ENCODE measurements at places on chromosomes 13 and 19. TPM values are rescaled to one million over a fixed set of nuclear protein-coding genes. Genes with fewer than 3 reads are reported as not detected.

- no peak for DNase-seq
Observed at GRCh38 chr19:49832556-49832955, 14.5 kb downstream of the MED25 start.

- no peak for DNase-seq
Observed at GRCh38 chr19:50501568-50502475, 9.2 kb downstream of the JOSD2 start.

GRCh38 chr13:97119943-97120342 lies 102.2 kb upstream of the MBNL2 start:
- no peak for DNase-seq

DNA sequence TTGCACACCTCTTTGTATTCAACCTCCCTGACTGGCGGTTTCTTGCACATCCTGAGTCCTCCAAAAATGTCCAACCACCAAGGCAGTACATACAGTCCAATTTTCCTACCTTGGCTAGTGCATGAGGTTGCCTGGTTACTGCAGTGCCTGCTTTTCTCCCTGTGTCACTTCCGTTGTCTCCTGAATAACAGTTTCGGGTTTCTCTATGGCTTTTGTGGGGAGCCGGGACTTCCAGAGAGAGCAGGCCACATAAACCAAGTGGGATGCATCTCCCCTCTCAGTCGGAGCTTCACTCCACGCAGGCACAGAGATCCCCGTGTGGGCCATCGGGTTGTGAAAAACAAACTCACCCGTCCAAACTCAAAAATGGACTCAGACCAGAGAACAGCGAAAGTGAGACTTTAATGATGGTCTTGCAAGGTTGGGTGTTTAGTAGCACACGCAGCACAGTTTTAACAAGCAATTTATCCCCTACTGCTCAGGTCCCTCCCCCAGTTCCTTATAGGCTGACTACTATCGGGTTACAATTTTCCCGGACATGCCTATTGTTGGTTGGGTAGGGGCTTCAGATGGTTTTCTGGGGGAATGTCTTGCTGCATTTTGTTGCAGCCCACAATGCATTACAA lies 173.1 kb downstream of the POU4F1 start:
- DNase-seq, result peak; percentile 47

- no peak for DNase-seq
Observed at GRCh38 chr19:49231804-49232203, 74.2 kb downstream of the TRPM4 start.

GRCh38 chr19:21322528-21322927 lies 6.7 kb downstream of the ZNF708 start:
- DNase-seq, result no peak

DNA sequence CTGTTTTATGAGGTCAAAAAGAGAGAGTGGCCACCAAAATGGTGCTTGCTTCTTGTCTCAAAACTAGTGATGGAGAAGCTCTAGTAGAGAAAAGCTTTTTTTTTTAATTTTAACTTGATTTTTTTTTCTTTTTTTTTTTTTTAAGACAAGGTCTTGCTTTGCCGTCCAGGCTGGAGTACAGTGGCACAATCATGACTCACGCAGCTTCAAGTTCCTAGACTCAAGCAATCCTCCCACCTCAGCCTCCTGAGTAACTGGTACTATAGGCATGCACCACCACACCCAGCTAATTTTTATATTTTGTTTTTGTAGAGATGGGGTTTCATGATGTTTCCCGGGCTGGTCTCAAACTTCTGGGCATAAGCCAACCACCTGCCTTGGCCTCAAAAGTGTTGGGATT lies 279.0 kb downstream of the TBC1D4 start:
- no peak for DNase-seq

DNA sequence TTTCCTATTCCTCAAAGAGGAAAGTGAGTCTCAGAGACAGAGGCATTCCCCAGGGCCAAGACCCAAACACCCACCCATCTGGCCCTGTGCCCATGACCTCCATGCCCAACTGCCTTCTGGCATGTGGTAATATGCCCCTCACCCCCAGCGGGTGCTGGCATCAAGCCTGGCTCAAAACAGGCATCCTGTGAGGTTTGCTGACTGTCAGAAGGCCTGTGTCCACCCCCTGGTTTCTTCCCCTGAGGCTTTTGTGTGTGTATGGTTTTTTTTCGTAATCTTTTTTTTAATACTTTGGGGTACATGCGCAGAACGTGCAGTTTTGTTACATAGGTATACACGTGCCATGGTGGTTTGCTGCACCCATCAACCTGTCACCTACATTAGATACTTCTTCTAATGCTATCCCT lies 7.6 kb upstream of the KANK2 start:
- DNase-seq, result no peak

DNA sequence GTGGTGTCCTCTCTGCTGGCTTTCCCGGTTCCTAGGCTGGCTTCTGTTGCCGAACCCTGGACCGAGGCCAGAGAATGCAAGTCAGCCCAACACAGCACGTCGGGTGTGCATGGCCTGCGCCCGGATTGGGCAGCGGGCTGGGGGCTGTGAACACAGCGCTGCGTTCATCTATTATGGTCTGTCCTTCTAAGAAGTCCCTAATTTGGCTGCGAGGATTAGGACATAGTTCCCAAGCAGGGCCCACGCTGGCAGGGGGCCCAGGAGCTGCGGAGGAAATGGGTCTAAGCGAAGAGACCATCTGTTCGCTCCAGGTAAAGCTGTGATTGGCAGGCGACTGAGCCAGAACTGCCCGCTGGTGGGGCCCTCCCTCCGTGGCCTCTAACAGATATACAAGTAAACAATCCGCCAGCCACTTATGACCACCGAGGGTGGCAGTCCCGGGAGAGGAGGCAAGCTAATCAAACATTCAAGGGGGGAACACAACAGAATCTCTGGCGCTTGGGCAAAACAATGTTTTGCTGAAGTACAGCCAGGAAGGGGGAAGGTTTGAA lies 6.0 kb downstream of the SYCE2 start:
- DNase-seq, result peak; percentile 71

GRCh38 chr19:44626048-44626624 lies 12.8 kb downstream of the IGSF23 start:
- no peak for DNase-seq

- no peak for DNase-seq
Observed at GRCh38 chr13:41565216-41565615, 107.9 kb downstream of the RGCC start.

DNA sequence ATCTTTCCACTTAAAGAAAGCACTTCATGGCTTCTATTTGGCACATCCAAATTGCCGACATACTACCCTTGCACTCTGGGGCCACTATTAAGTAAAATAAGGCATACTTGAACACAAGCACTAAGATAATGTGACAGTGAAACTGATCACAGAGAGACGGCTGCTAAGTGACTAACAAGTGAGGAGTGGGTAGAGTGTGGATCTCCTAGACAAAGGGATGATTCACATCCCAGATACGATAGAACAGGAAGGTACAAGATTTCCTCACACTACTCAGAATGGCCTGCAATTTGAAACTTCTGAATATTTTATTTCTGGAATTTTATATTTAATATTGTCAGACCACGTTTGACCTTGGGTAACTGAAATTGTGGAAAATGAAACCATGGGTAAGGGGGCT lies 1721.8 kb upstream of the SPRY2 start:
- no peak for DNase-seq

- DNase-seq, result no peak
Observed at GRCh38 chr19:2096034-2096479, at the start of gene MOB3A. Gene MOB3A (minus strand): TSS chr19:2096326. CDS start chr19:2078560, 17,766 bp downstream.

DNA sequence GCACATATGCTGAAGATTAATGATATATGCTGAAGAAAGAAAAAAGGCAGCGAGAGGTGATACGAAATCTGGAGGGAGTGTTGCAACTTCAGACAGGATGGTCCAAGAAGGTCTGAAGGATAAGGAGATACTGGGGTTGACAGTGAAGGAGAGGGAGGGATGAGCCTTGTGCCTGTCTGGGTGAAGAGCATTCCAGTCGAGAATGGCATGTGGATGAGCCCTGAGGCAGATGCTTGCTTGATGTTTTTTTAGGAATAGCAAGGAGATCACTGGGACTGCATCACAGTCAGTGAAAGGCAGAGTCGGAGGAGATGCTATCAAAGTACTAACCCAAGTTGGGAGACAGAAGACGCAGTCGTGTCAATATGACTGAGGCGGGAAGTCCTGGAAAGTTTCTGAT lies 13.3 kb upstream of the LAIR2 start:
- no peak for DNase-seq

Gene IL4I1
- 0.61 TPM for total RNA-seq

Gene RB1
- total RNA-seq, result 20.5 TPM

Gene ZNF470
- total RNA-seq, result 6.9 TPM

Gene GPC5
- not detected for total RNA-seq

Measured in H9 (cell line).